GM23248 (cell line): ENCODE measurements at places on chromosomes 12 and 14.

- DNase-seq, result no peak
- no peak overlapping the region for H3K27ac ChIP-seq
- H3K36me3 ChIP-seq, result no peaks in the 10 kb centered on the region
- H3K4me1 ChIP-seq, result no peaks in the 10 kb centered on the region
- H3K4me3 ChIP-seq, result no peak overlapping the region
Measured at GRCh38 chr12:119956047-119956446, 33.0 kb upstream of the BICDL1 start.

GRCh38 chr12:95977764-95978305, 18.3 kb downstream of the HAL start:
- H3K27me3 ChIP-seq, result no peaks in the 10 kb centered on the region; the same call in 1 of the 2 replicates
- no peaks in the 10 kb centered on the region for H3K4me1 ChIP-seq
- no peaks in the 10 kb centered on the region for H3K36me3 ChIP-seq
- H3K4me3 ChIP-seq, result no peak overlapping the region
- DNase-seq, result no peak

GRCh38 chr14:95274279-95274678, 45.4 kb downstream of the CLMN start:
- no peak overlapping the region for H3K4me3 ChIP-seq
- H3K4me1 ChIP-seq, result no peaks in the 10 kb centered on the region
- no peaks in the 10 kb centered on the region; the same call in 1 of the 2 replicates for H3K27me3 ChIP-seq
- no peak overlapping the region for H3K27ac ChIP-seq

DNA sequence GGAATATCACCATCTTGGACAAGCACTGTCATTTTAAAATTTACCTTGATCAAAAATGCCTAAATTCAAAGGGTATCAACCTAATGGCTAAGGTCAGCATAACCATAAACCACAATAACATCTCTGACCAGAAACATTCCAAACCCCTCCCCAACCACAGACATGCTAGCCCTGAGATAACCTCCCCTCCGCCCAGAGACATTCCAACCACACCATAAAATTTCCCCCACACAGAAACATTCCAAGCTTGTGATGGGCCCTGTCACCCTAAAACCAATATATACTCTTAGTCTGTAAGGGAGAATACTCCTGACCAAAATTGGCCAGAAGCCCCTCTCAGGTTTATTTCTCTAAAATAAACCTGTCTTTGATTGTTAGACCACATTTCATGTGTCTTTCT, 17.7 kb downstream of the EPYC start:
- H3K27ac ChIP-seq, result no peak overlapping the region
- no peak overlapping the region for H3K4me3 ChIP-seq
- DNase-seq, result no peak

DNA sequence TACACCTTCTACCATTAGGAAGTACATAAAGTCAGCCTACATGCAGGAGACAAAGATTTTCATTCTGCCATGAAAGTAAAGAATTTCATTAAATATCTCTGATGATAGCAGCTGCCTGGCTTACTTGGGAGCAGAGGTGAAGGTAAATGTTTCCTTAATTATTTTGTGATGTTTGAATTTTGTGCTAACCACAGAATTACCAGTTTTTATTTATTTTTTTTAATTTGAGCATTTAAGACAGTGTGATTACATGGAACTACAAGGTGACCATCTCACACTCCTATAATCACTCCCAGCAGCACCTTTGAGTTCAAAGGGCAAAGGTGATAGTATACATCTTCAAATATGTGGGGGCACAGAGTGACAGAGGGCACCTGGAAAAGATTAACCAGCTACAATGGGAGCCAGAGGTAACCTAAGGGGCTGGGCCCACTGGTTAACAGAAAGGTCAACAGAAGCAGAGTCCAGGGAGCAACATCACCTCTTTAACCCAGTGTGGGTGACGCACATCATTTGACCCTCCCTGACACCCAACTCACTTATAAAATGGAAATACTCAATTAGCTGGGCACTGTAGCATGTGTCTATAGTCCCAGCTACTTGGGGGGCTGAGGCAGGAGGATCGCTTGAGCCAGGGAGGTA, 65.0 kb downstream of the GCH1 start:
- H3K36me3 ChIP-seq, result no peaks in the 10 kb centered on the region
- no peaks in the 10 kb centered on the region for H3K27me3 ChIP-seq
- no peak overlapping the region for H3K4me3 ChIP-seq
- H3K4me1 ChIP-seq, result no peaks in the 10 kb centered on the region
- no peak for DNase-seq

DNA sequence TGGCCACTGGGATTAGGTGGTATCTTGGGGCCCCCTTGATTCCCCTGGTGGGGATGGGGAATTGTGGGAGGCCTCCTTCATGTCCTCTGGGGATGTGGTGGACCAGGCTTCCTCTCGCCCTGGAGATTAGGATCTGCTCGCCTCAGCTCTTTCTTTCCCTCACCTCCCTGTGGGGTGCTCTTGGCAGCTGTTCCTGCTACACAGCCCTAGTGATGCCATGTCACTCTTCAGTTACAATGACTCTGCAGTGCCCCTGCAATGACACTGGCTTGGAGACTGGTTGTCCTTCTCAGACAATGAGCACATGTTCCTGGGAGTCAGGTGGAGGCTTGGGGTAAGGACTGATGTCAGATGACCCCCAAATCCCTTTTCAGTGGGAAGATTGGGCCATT, 83.9 kb downstream of the ADCK1 start:
- H3K27ac ChIP-seq, result no peak overlapping the region
- no peaks in the 10 kb centered on the region for H3K27me3 ChIP-seq
- H3K4me1 ChIP-seq, result no peaks in the 10 kb centered on the region
- no peaks in the 10 kb centered on the region for H3K36me3 ChIP-seq

- H3K4me3 ChIP-seq, result no peak overlapping the region
- no peaks in the 10 kb centered on the region for H3K36me3 ChIP-seq
- H3K27me3 ChIP-seq, result no peaks in the 10 kb centered on the region
- H3K4me1 ChIP-seq, result peaks cover 27% of the 10 kb centered on the region
- H3K27ac ChIP-seq, result no peak overlapping the region
Measured at GRCh38 chr12:109892748-109893147, 7.3 kb upstream of the TCHP start.

DNA sequence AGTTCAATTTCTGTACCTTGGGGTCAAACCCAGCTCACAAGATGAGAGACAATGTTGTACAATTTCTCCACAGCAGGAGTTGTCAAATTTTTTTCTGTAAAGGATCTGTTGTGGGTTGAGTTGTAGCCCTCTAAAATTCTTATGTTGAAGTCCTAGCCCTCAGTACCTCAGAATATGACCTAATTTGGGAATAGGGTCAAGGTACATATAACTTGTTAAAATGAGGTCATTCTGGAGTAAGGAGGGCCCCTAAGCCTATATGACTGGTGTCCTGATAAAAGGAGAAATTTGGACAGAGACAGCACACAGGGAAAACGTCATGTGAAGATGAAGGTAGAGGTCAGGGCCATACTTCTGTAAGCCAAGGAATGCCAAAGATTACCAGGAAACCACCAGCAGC, 264.9 kb downstream of the TTC8 start:
- no peaks in the 10 kb centered on the region for H3K27me3 ChIP-seq
- H3K4me3 ChIP-seq, result no peak overlapping the region
- H3K4me1 ChIP-seq, result no peaks in the 10 kb centered on the region
- DNase-seq, result no peak

GRCh38 chr14:48456051-48456450, 780.6 kb upstream of the MDGA2 start:
- H3K4me3 ChIP-seq, result no peak overlapping the region
- H3K4me1 ChIP-seq, result no peaks in the 10 kb centered on the region
- H3K27ac ChIP-seq, result no peak overlapping the region
- DNase-seq, result no peak
- H3K36me3 ChIP-seq, result no peaks in the 10 kb centered on the region

GRCh38 chr12:52524241-52524897, 4.2 kb upstream of the KRT5 start:
- no peak for DNase-seq
- H3K4me1 ChIP-seq, result no peaks in the 10 kb centered on the region
- H3K27ac ChIP-seq, result no peak overlapping the region
- H3K36me3 ChIP-seq, result no peaks in the 10 kb centered on the region
